Activated naive CD4-positive, alpha-beta T cell (primary cell): ENCODE measurements at places on chromosomes 7 and 10.

- DNase-seq, result no peak
Measured at GRCh38 chr7:22594020-22594419, 94.0 kb upstream of the STEAP1B start.

DNA sequence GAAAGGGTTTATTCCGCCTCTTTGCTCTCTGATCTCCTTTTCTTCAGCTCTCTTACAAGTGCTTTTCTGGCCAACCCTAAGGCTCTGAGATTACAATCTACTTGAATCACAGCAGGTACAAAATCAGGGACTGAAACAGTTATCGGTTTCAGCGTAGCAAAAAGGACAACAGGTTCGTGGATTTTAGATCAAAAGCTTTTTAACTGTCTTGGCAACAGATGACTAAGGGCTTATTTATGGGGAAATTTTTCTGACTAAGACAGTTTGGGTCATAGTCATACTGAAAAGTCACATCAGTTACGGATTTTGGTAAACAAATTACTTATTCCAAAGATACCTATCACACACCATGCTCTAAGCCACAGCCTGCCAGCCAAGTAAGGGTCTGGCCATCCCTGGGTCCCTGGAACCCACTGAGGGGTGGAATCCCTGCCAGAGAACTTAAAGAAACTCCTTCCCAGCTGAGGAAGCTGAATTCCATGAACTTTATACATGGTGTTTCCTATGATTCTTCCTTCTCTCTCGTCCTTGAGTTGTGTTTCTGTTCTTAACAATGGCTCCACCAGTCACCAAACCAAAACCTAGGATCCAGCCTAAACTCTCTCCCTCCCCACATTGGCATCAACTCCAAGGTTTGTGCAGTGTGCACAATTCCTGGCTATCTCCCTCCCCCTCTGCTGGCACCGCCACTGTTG is 169.3 kb downstream of the FAM107B start:
- no peak for DNase-seq

DNA sequence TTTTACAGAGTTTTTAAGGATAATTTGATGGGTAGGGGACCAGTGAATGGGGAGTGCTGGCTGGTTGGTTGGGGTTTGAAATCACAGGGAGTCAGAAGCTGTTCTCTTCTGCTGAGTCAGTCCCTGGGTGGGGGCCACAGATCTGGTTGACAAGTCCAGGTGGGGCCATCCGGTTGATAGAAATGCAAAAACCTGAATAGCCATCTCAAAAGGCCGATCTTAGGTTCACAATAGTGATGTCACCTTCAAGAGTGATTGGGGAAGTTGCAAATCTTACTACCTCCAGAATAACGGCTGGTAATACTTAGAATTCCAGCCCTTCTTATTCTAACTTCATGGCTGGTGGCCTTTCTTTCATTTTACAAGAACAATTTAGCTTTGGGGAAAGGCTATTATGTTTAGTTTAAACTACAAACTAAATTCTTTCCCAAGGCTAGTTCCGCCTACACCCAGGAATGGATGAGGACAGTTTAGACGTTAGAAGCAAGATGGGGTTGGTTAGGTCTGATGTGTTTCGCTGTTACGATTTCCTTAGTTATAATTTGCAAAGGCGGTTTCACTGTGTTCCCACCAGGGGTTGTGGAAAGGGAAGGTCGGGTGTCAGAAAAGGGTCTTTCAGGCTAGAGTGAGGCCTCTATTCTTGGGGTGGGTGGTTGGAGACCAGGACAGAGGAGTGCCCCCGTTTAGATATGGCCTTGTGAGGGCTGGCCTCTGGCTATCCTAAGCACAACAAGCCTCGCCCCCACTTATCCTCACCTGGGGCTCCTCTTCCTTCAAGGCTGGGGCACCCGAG is 27.4 kb downstream of the IFT22 start:
- DNase-seq, result no peak

DNA sequence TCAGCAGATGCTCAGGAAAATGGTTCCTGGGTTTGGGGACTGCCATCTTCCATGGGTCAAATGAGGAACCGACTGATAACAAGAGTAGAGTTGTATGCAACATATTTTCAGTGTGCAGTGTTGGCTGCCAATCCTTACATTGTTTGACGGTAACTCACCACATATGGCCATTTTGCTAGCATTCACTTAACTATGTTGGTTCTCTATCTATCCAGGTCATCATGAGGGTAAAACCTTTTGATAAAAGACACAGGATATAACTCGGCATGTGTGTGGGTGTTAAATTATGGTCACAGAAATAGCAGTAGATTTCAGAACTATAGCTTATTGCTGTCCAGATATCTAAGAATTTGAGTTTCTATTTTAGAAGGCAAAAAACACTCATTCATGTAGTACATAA is 140.7 kb upstream of the AOAH start:
- no peak for DNase-seq

DNA sequence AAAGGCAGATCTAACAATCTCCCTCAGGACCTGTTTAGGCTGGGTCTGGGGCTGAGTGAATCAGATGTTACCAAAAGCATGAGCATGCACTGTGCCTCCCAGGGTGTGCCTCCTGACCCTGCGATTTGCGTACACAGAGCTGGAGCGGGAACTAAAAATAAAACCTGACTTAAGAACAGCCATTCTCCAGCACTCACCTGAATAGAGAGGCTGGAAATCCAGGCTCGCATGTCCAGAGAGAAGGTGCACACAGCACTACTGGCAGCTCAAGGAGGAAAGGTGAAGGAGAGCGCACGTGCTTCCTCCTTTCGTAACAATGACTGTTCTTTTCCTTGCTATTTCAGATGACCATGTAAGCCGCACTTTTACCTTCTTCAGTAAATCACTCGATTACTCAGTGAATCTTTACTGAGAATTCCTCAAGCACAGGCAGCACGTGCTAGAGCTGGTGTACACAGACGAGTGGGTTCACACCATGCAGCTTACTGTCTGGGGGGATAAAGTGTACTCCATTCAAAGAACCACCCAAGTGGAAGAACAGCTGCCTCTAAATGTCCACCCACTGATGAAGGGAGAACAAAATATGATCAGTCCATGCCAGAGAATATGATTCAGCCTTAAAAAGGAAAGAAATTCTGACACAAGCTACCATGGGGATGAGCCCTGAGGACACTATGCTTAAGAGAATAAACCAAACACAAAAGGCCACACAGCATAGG is 45.6 kb downstream of the SFMBT2 start:
- no peak for DNase-seq

- no peak for DNase-seq
Measured at GRCh38 chr7:95777269-95777668, 4.9 kb downstream of the DYNC1I1 start.

DNA sequence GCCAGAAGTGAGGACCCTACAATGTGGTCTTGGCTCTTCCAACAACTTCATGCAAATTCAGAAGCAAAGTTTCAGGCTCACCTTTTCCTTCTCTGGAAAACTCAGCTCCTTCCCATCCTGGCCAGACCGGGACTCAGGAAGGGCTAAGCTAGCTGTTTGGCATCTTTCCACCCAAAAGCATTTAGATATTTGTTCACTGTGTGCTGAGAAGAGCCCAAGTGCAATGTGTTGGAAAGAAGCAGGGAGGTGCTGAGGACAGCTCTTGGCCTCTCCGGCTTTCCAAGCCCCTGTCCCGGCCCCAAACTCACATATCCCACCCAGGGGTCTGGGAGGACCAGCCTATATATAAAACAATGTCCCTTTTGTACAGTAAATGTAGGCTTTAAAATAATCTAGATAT is 44.5 kb downstream of the MKI67 start:
- DNase-seq, result no peak

GRCh38 chr10:28478646-28479045 is 54.3 kb upstream of the WAC start:
- DNase-seq, result no peak

DNA sequence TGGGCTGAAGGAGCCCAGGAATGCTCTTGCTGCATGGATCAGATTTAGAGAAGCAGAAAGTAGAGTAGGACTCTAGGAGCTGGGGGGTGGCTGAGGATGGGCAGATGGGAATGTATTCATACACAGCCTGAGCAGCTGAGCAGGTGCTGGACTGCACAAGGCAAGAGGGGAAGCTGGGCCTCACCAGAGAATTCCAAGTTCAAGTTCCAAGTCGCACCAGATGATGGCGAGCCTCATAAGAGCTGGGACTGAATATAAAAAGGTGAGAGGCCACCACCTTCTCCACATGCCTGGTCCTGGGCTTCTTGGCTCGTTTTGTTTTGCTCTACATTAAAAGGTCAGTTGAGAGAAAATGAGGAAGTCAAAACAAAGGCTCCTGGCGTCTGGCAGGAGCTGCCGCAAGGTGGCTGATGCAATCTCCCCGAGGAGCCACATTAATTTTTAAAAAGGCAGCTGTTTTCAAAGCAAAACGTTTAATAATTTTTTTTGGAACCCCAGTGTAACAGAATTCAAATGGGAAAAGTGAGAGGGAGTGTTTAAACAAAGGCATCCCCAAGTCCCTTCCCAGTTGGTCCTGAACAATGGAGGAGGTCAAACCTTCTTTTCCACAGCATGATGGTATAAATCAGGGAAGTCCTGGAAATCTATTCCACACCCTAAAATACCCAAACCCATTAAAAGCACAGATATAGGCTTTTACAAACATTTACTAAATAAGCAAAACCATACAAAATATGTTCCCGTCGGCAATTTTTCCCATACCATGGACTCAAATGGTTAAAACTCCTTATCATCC is 9.5 kb downstream of the CYREN start:
- no peak for DNase-seq

GRCh38 chr7:132489776-132490237 is 86.5 kb downstream of the PLXNA4 start:
- no peak for DNase-seq

DNA sequence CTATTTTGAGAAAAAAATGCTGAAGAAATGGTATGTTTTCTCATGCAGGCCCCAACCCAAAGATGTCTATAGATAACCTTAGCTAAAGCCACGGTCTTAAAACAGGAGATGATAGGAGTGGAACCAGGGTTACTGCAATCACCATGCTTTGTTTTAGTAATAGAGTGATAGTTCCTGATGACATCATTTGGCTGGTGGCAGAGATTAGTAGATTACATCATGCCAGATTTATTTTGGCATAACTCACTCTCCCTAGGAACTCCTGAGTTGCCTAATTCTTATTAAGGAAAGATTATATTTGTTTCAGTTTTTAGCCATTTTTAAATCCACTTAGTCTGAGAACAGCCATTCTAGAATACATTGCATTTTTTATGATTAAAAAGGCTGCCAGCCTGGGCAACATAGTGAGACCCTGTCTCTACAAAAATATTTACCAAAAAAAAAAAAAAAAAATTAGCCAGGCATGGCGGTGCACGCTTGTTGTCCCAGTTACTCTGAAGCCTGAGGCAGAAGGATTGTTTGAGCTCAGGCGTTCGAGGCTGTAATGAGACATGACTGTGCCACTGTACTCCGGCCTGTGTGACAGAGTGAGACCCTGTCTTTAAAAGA is 17.8 kb downstream of the ENO4 start:
- DNase-seq, result no peak

- no peak for DNase-seq
Measured at GRCh38 chr7:28381466-28381865, 30.9 kb upstream of the CREB5 start.

DNA sequence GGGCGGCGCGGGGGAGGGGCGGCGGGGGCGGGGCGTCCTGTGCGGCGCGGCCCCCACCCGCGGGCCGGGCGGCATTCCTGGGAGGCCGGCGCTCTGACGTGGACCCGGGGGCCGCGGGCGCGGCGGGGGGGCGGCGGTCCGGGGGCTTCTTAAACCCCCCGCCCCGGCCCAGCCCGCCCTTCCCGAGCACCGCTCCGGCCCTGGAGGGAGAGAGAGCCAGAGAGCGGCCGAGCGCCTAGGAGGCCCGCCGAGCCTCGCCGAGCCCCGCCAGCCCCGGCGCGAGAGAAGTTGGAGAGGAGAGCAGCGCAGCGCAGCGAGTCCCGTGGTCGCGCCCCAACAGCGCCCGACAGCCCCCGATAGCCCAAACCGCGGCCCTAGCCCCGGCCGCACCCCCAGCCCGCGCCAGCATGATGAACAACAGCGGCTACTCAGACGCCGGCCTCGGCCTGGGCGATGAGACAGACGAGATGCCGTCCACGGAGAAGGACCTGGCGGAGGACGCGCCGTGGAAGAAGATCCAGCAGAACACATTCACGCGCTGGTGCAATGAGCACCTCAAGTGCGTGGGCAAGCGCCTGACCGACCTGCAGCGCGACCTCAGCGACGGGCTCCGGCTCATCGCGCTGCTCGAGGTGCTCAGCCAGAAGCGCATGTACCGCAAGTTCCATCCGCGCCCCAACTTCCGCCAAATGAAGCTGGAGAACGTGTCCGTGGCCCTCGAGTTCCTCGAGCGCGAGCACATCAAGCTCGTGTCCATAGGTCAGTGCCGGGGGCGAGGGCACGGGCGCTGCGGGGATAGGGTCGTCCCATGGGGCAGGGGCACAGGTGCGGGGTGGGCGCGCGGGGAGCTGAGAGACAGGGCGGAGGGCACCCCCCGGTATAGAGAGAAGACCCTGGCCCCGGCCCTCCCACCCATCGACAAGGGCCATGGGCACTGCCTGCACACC is at the start of gene FLNC:
FLNC (plus strand) TSS at position 176 of the 947 bp plus-strand sequence; CDS start at position 408, 232 bp downstream.
- DNase-seq, result no peak

GRCh38 chr7:71595176-71595575 is 463.2 kb downstream of the GALNT17 start:
- no peak for DNase-seq

DNA sequence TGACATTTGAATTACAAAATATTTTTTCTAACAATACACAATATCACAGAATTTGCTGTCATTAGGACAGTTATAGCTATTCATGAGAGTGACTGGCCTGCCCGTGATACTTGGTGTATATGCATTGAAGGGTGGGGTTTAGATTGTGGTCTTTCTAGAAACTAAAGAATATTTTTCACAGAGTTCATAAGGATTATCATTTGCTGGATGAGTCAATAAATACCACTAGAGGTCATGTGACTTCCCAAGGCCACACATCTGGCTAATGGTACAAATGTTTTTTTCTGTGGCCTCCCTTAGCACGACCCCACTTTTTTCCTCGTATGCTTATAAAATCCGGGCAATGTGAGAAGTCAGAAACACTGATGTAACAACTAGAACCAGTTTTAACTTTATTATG is 5.2 kb downstream of the OPTN start:
- DNase-seq, result no peak

DNA sequence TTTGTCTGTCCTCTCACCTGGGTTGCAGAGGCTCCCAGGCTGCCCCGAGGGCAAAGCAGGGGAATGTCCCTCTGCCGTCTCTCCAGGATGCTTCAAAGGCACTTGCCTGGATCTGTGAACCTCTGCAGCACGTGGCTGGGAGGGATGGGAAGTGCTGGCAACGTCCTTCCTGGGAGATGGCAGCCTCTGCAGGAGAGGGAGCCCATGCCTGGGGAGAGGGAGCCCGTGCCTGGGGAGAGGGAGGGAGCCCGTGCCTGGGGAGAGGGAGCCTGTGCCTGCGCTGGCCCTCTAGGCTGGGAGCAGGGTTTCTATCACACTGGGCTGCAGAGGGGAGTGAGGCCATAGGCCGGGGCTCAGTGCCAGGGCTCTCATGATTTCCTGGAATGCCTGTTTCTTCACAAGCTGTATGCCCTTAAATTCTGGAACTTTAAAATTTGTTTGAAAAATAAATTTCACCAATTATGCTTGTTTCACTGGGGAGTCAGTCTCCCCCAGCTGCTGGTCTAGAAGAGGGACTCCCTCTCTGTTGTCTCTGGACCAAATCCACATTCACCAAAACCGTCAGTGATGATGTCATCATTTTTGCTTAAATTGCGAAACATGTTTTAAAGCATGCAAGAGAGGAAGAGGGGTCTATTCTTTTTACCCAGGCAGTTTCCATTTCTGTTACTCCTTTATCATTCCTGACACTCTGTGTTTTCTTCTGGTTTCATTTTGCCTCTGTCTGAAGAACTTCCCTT is 135.7 kb downstream of the DNAJB6 start:
- DNase-seq, result no peak
